ENCODE measurements at places on chromosomes 11 and 22.

DNA sequence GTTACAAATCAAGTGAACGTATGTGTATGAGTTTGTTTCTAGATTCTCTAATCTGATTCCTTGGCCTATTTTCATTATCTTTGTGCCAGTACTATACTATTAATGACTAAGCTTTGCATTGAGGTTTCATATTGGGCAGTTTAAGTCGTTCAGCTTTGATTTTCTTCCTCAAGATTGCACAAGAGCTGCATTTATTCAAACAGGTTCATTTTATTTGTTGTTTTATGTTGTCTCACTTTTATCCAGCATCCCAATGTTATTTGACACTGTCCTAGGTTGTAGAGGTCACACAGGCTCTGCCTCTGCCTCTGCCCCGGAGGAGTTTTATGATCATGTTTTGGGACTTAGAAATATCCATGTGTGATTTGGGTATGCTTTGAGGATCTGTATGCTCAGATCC, 79.8 kb downstream of the TEAD1 start:
- DNase-seq, result no peak

GRCh38 chr11:112318184-112318591, 57.5 kb upstream of the PLET1 start:
- peak; percentile 20 for DNase-seq

GRCh38 chr22:33438273-33438672, 380.1 kb upstream of the SYN3 start:
- DNase-seq, result no peak

DNA sequence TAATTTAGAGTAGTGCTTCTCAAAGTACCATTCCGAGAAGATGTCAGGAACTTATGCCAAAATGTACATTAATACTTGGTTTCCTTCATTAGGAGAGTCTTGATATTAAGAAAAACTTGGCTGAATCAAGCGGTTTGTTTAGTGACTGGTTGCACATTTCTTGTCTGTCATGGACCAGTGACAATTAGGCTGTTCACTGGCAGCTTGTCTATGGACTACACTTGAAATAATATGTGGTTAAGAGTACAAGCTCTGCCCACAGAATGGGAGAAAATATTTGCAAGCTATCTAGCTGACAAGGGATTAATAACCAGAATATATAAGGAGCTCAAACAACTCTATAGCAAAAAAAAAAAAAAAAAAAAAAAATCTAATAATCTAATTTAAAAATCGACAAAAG, 24.6 kb downstream of the COA4 start:
- DNase-seq, result no peak

DNA sequence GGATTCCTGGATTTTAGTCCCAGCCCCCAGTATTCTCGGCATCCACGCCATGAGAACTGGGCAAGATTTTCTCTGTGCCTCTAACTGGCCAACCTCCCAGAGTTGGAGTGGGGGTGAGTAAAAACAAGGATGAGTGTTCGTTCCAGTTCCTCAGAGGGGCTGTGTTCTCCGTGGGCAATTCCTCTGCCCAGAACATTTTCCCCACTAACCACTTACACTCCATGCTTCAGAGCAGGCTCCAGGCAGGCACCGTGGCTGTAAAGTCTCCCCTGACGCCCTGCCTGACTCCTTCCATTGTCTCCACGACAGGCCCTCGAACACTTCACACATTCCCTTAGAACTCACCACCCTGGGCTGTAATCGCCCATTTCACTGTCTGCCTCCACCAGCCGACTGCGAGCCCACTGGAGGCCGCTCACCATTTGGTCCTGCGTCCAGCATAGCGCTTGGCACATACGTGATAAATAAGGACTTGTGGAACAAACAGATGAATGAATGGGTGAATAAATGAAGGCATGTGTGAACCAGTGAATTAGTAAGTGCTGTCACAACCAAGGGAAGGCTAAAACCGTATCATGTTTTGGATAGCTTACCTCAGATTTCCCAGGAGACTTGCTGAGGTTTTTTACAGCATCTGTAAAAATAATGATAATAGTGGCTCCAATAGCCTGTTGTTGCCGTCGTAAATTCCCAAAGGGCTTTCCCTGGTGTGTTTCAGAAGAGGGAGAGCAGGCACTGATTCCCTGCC, 6.1 kb downstream of the APLNR start:
- no peak for DNase-seq

DNA sequence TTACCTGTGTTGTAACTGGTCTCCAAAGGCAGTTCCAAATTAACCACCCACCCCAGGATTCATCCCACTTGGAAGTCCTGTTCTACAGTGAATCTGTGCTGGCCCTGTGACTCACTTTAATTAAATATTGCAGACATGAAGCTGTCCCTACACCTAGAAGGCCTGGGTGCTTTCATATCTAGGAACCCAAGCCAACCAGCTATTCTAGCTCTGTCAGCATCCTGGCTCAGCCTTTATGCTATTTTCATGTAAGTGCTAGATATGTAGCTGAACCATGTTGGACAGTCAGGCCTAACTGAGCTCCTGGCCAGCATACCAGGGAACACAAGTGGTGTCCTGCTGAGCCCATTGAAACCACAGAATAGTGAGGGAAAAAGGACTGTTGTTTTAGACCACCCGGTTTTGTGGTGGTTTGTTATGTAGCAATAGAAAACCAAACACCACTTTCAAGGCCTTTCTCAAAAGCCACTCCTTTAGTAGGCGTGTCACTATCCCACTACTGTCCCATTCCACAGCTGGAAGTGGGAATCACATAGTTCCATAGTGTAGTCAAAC, 30.3 kb downstream of the CNTF start:
- no peak for DNase-seq

DNA sequence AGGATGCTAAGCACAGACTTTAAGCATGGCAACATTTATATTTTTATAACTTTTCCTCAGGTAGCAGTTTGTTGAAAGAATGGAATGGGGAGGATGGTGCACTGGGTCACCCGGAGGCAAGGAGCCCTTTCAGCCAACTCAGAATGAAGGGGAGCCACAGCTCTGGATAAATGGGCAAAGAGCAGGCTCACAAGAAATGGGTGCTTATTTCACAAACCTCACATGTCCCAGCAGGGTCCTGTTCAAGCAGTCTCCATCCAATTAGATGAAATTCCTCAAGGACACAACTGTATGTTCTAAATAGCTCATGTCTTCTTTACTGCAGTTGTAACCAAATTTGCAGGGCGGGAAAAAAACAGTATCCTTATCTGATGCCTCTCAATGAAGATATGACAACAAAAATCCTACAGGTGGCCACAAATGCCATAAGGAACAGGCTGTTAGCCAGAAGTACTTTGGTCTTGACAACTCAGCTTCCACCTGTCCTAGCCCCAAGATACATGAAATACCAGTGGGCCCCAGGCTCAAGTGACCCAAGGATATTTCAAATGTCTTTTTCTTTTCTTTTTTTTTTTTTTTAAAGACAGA, 48.2 kb downstream of the MAPK1 start:
- no peak for DNase-seq

All from AML-193 (cell line).